Left renal cortex interstitium (tissue), 4 donors: ENCODE measurements at places on chromosomes 2 and 18. TPM values are rescaled to one million over a fixed set of nuclear protein-coding genes. Genes with fewer than 3 reads are reported as not detected.

GRCh38 chr2:100537918-100538317 is 24.9 kb upstream of the PDCL3 start:
- DNase-seq = no peak

DNA sequence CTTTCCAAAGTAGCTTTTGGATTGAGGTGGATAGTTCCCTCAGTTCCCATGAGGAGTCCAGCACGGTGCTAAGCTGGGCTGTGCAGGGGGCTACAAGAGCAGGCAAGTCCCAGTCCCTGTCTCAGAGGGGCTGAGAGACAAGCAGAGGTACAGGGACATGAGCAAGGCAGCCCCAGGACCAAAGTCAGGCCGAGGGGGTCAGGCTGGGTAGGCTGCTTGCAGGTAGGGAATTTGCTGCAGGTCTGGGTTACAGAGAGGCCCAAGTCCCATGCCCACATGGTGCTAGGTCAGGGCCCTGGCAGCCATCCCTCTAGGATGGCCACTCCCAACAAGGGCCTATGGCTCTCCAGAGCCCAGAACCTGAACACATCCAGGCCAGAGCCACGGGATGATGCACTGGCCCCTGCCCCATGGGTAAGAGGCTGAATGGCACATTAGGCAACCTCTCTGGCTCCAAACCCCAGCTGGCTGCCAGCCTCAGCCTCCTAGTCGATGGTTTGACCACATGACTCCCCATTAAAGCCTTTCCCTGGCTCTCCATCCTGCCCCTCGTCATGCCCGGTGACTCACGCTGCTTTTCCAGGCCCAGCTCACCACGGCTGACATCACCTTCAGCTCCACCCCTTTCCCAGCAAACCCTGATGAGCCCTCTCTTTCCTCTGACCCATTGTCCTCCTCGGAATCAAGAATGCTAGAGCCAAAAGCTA is 83.7 kb downstream of the SDC1 start:
- DNase-seq = no peak

DNA sequence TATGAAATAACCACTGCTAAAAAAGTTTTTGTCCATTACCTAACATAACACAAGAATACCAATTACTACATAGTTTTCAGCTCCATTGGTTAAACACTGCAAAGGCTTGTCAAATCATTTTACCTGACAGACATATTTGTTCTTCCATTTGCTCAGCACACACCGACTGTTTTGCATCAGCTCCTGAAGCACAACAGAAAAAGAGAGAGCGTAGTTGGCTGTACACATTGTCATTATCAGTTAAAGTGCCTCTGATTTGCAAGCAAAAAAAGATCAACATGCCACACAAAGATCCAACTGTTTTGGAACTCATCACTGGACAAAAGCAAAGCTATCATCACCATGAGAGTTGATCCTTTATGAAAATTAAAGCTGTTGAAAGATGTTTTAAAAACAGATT is 103.8 kb downstream of the WDPCP start:
- DNase-seq = no peak

DNA sequence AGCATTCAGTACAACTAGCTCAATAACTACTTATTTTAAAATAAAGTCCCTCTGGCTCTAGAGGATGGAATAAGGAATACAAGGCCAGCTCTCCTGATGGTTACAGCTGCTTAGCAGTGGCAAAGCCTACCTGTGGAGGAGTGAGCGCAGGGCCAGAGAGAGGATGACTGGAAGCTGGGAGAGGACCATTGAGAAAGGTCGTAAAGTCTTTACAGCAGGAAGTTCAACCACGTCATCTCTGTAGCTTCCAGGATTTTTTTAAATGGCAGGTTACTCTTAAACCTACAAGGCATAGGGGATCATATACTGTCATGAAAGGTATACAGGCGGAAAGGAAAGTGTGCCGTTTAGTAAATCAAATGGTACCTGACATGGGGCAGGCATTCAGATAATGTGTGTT is 26.3 kb downstream of the ANXA4 start:
- no peak for DNase-seq

DNA sequence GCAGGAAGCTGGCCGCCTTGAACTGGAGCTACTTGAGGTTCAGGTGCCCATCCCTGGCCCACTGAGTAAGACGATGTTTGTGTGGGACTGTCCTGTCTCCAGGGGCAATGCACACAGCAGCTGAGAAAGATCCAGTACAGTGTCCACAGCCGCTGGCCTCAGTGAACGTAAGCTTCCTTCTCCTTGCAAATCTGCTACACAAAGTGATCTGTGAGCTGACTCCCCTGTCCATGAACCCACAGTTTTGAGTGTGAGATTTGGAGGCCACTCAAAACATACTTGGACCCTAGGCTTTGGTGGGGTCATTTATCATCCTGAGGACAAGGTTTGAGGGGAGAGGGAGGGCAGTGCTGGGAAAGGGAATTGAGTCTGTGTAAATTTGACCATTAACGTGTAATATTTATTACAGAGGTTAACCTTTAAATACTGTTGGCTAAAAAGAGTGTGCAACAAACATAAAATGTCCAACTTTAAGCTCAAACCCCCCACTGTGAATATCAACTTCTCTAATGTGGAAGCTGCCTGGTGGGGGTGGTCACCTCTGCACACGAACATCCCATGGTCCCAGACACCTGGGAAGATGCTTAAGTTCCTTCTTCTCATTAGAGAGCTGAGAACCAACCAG is 4.9 kb upstream of the CYS1 start:
- no peak for DNase-seq

DNA sequence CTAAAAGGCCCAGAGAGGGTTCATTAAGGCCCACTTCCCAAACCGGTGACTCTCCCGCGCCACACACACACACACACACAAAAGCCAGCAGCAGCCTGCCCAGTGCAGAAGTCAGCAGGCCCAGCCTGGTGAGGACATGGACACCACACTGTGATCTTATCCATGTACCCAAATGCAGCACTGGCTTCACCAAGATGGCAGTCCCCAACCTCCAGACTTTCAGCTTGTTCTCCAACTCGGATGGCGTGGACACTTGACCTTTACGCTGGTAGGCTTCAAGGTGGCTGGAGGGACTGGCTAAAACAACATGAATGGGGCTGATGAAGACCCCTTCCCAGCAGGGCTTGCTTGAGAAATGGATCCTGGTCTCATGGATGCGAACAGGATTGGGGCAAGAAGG is 50.4 kb downstream of the TNS1 start:
- no peak for DNase-seq

GRCh38 chr2:46461709-46462171 is 17.6 kb upstream of the TMEM247 start:
- no peak for DNase-seq

DNA sequence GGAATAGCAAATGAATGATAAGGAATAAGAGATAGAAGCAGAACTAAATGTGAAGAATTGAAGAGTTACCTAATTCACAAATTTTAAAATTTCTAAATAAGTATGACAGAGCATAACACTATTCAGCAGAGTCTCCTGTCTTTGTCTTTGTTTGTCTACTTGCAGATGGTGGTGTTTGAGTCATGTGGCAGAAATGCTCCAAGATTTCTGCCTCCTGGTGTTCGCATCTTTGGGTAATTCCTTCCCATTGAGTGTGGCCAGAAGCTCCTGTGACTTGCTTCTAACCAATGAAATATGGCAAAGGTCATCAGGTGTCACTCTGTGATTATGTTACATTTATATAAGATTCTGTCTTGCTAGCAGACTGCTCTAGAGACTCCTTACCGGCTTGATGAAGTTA is 45.6 kb upstream of the GALNT3 start:
- DNase-seq = no peak

DNA sequence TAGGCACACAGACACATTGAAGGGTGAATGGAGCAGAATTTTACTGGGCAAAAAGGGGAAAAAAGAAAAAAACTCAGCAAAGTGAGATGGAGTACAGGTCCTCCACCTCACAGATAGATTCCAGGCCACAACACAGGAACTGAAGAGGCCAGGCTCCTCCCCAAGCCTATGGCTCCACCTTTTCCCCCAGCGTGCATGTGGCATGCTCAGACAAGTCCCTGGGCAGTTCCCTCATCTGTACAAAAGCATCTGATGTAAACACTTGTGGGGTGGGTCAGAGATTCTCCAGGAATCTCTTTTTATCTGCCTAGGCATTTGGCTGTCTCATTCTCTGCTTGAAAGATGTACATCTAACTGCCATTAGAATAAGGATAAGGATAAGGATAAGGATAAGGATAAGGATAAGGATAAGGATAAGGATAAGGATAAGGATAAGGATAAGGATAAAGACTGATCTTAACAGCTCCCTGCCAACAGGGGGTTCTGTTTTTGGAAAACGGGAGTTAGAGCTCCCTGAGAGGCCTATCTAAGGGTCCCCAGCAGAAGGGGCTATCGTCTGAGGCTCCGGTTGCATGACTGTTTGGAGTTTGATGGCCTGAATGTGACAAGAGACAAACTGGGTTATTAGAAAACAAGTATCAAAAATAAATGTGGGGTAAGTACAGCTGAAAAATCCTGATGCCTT is 17.2 kb upstream of the ASXL3 start:
- no peak for DNase-seq

- DNase-seq = no peak
These were observed 72.0 kb downstream of the DOCK10 start for GRCh38 chr2:224970311-224970710.

DNA sequence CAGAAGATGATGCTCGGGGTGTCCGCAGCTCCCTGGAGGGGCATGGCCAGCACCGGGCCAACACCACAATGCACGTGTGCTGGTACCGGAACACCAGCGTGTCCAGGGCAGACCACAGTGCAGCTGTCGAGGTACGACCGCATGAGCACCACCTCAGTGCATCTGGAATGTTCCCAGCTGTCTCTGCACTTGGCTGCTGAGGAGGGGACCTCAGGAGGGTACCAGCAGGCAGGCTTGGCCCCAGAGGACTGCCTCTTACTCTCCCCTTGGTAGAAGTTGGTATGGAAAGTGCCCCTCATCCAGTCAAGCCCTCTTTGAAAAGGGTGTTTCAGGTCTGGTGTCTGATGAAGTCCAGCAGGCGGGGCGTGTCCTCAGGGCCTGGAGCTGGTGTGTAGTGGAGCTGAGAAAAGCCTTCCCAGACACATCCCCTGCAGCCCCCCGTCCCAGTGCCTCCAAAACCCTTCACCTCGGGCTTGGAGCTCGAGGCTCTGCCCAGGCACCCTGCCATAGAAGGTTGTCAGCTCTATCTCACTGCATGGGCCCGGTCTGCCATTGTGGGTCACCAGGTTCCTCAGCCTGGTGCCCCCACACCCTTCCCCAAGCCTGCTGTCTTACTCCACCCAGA is 16.7 kb downstream of the STK25 start:
- DNase-seq = no peak

- no peak for DNase-seq
These were observed 143.5 kb downstream of the RTN4 start for GRCh38 chr2:54906716-54907115.

DNA sequence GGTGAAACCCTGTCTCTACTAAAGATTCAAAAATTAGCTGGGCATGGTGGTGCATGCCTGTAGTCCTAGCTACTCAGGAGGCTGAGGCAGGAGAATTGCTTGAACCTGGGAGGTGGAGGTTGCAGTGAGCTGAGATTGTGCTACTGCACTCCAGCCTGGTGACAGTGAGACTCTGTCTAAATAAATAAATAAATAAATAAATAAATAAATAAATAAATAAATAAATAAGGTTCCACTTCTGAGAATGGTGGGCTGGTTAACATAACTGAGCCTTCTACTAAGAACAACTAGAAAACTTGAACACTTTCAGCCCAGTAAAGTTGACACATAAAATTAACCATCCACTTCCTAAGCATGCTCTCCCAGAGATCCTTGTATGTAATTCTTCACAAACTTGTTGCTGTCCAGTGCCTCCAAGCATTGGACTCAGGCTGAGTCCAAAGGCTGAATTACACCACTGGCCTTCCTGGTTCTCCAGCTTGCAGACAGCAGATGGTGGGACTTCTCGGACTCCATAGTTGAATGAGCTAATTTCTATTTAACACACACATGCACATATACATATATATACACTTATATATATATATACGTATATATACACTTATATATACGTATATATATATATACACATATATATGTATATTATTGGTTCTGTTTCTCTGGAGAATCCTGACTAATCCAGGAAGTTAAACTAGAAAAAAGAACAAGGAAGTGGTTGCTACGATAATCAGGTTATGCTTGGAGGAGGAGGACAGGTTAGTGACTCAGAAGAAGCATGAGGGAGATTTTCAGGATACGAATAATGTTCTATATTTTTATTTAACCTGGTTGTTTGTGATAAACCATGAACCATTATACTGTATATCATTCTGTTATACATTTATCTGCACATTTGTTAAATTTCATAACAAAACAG is 348.8 kb downstream of the METTL4 start:
- DNase-seq = no peak

DNA sequence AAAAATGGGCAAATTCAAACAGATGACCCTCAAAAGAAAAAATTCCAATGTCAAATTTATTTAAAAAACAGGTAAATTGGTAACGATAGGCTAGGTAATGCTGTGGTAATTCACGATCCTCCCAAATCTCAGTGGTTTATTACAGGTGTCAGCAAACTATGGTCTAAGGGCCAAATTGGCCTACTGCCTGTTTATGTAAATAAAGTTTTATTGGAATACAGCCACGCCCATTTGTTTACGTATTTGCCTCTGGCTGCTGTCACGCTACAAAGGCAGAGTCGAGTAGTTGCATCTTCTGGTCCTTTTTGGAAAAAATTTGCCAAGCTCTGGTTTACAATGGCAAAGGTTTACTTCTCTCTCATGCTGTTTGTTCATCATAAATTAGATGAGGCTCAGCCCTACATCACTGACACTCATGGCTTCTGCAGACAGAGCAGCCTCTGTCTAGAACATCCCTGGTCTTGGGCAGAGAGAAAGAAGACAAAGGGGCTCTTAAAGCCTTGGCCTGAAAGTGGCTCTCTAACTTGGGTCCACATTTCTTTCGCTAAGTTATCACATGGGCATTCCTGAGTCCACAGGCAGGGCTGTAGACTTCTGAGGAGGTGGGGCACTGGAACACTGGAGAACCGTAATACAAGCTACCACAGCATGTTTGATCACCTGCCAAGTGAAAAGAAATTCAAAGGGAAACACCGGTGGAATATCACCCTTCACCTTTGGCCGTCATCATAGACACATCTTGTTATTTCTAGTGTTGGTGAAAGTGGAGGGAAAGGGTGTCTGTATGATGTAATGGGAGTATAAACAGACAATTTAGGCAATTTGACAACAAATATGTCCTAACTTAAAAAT is 34.8 kb downstream of the SP110 start:
- no peak for DNase-seq

- no peak for DNase-seq
These were observed 300.4 kb upstream of the NT5C1B start for GRCh38 chr2:18889565-18890332.

GRCh38 chr2:70456585-70457495 is 96.8 kb downstream of the TGFA start:
- DNase-seq = no peak

Gene RALBP1
- 81.7 TPM for polyA plus RNA-seq

Gene TEKT4
- polyA plus RNA-seq = 0.16 TPM

Gene MC5R
- polyA plus RNA-seq = 0.17 TPM

Gene ALPI
- 0.05 TPM for polyA plus RNA-seq

Gene UBE2E3
- polyA plus RNA-seq = 199 TPM

Gene TMEM214
- polyA plus RNA-seq = 52.6 TPM

Gene FOXI3
- polyA plus RNA-seq = 0.08 TPM

Gene SPR
- 12.2 TPM for polyA plus RNA-seq
